Endothelial cell (in vitro differentiated cells): ENCODE measurements at places on chromosomes 13 and 19. TPM values are rescaled to one million over a fixed set of nuclear protein-coding genes. Genes with fewer than 3 reads are reported as not detected.

Gene ZMYM2
- total RNA-seq: 124 TPM

Gene KLF1
- 0.54 TPM for total RNA-seq

GRCh38 chr19:29042450-29042849 is 170.5 kb downstream of the UQCRFS1 start:
- H3K27me3 ChIP-seq: peaks cover 4% of the 10 kb centered on the region
- H3K27ac ChIP-seq: no peak overlapping the region
- no peak for DNase-seq
- no peaks in the 10 kb centered on the region for H3K4me1 ChIP-seq
- H3K4me3 ChIP-seq: no peak overlapping the region
- H3K36me3 ChIP-seq: no peaks in the 10 kb centered on the region

Gene KISS1R
- total RNA-seq: not detected

- H3K36me3 ChIP-seq: peaks cover 8% of the 10 kb centered on the region
- no peak overlapping the region for H3K27ac ChIP-seq
- H3K4me1 ChIP-seq: peaks cover 44% of the 10 kb centered on the region
Observed at GRCh38 chr19:47447470-47448359, 24.0 kb downstream of the SLC8A2 start.

- DNase-seq: peak; percentile 51
- peaks cover 11% of the 10 kb centered on the region for H3K27me3 ChIP-seq
- peak overlapping the region; percentile 89 for H3K27ac ChIP-seq
- H3K36me3 ChIP-seq: peaks cover 43% of the 10 kb centered on the region
- H3K4me3 ChIP-seq: peak overlapping the region; percentile 78
- peaks cover 60% of the 10 kb centered on the region for H3K4me1 ChIP-seq
Observed at GRCh38 chr13:28329395-28330158, 165.4 kb downstream of the FLT1 start.

Gene VSTM1
- total RNA-seq: 2.2 TPM

Gene TMEM205
- 68.9 TPM for total RNA-seq

DNA sequence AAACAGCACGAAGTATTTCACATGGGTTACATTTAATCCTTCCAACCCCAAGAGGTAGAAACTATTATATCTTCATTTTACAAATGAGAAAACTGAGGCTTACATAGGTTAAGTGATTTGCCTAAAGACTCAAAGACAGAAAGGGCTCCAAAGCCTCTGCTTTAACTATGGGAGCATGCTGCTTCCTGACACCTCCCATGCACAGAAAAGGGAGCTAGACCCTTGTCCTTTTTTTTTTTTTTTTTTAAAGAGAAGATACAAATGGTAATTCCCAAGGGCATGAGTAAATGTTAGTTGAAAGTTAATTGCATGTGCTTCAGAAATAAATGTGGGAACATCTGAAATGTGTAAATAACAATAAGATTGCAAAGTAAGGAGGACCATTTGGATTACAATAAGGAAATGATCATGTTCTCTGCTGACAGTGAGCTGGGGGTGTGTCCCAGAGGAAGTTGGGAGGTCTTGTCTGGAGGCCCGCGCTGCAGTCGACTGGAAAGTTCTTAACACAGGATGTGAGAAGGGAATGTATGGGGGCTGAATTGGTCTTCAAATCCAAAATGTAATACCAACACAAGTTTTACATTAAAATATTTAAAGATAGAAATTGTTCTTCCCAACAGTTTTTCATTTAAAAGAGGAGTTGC is 500.3 kb downstream of the KLF12 start:
- H3K4me3 ChIP-seq: no peak overlapping the region
- no peaks in the 10 kb centered on the region for H3K27me3 ChIP-seq
- peaks cover 3% of the 10 kb centered on the region for H3K36me3 ChIP-seq
- peaks cover 3% of the 10 kb centered on the region for H3K4me1 ChIP-seq

Gene DNASE2
- 12.2 TPM for total RNA-seq

DNA sequence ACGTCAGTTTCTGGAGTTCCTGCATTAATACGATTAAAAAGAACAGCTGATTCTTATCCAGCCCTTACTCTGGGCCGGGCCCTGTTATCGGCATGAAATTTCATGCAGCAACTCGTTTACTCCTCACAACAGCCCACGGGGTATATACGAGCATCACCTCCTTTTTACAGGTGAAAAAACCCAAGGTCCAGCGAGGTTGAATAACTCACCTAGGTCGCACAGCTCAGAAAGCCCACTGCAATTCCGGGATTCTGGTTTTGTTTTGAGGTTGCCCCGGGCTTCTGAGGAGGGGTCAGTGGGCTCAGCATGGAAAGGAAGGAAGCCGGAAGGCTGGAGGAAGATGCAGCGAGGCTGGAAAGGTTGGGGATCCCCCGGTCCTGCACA is 577 bp upstream of the ACP7 start:
- H3K27ac ChIP-seq: no peak overlapping the region
- H3K27me3 ChIP-seq: peaks cover 4% of the 10 kb centered on the region
- peaks cover 17% of the 10 kb centered on the region for H3K4me1 ChIP-seq
- peak overlapping the region; percentile 32 for H3K4me3 ChIP-seq
- DNase-seq: no peak

Gene ZNF223
- total RNA-seq: 10.9 TPM

Gene KDELR1
- total RNA-seq: 325 TPM

GRCh38 chr13:51557438-51557837 is 26.8 kb upstream of the WDFY2 start:
- no peak overlapping the region for H3K4me3 ChIP-seq
- H3K4me1 ChIP-seq: peaks cover 11% of the 10 kb centered on the region
- no peak overlapping the region for H3K27ac ChIP-seq
- DNase-seq: no peak

DNA sequence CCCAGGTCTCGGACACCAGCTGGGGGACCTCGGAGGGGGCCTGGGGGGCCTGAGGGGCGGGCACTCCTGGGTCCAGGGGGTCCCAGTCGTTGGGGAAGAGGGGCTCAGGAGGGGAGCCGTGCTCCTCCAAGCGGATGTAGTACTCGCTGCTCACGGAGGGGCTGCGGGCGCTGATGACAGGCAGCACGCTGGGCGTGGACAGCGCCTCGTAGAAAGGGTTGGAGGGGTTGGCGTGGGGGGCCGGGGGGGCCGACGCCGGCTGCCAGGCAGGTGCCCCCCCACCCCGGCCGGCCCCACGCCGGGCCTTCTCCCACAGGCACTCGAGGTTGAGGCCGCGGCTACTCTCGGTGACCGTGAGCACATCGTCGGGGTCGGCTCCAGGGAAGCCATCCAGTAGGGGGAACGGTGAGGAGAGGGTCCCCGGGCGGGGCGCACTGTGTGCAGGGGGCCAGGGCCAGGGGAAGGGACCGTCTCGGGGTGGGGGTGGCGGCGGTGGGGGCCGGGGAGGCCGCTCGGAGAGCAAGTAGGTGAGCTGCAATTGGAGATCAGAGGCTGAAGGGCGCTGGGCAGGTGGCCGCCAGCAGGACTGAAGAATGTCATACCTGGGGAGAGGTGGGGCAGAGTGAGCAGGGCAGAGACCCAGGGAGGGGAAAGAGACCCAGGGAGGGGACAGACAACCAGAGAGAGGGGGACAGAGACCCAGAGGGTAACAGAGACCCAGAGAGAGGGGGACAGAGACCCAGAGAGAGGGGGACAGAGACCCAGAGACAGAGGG is 12.1 kb downstream of the LMTK3 start:
- no peak overlapping the region for H3K4me3 ChIP-seq
- H3K27me3 ChIP-seq: peaks cover 19% of the 10 kb centered on the region
- DNase-seq: no peak
- no peak overlapping the region for H3K27ac ChIP-seq

Gene PCDH8
- total RNA-seq: 0.15 TPM

GRCh38 chr19:42272535-42272897 is 3.5 kb downstream of the CIC start:
- H3K36me3 ChIP-seq: peaks cover 22% of the 10 kb centered on the region
- H3K4me3 ChIP-seq: no peak overlapping the region
- H3K4me1 ChIP-seq: peaks cover 39% of the 10 kb centered on the region
- no peak for DNase-seq

Gene GAPDHS
- not detected for total RNA-seq

Gene APC2
- total RNA-seq: 1.9 TPM

Gene BEST2
- total RNA-seq: not detected

GRCh38 chr19:4597975-4598671 is 38.6 kb upstream of the SEMA6B start:
- H3K27me3 ChIP-seq: peaks cover 19% of the 10 kb centered on the region
- peak; percentile 60 for DNase-seq
- H3K4me3 ChIP-seq: no peak overlapping the region
- H3K36me3 ChIP-seq: no peaks in the 10 kb centered on the region
- H3K27ac ChIP-seq: no peak overlapping the region

GRCh38 chr19:14265290-14266036 is 59.5 kb upstream of the ADGRL1 start:
- H3K36me3 ChIP-seq: no peaks in the 10 kb centered on the region
- H3K4me3 ChIP-seq: no peak overlapping the region
- no peaks in the 10 kb centered on the region for H3K4me1 ChIP-seq
- H3K27me3 ChIP-seq: peaks cover 16% of the 10 kb centered on the region

DNA sequence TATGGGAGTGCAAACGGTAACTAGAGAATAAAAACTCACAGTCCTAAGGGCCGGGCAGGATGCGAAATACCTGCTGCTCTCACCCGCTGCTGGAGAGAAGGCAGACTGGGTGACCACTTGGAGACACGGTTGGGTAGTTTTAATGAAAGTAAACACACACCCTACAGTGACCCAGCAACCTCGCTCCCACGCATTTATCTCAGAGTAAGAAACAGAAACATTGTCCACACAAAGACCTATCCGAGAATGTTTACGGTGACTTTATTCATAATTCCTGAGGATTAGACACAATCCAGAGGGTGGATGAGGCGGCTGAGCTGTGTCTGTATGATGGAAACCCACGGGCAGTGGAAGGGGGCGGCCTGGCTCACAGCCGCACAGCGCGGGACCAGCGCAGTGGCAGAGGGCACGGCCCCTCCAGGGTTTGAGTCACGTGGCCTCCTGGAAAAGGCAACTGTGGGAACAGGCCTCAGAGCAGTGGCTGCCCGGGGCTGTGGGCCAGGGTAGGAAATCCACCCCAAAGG is 73.5 kb upstream of the C13orf46 start:
- peak overlapping the region; percentile 25 for H3K27ac ChIP-seq
- H3K27me3 ChIP-seq: peaks cover 8% of the 10 kb centered on the region
- H3K4me1 ChIP-seq: peaks cover 17% of the 10 kb centered on the region
- no peak for DNase-seq
- H3K36me3 ChIP-seq: peaks cover 13% of the 10 kb centered on the region

Gene ZNF730
- total RNA-seq: 8.3 TPM

DNA sequence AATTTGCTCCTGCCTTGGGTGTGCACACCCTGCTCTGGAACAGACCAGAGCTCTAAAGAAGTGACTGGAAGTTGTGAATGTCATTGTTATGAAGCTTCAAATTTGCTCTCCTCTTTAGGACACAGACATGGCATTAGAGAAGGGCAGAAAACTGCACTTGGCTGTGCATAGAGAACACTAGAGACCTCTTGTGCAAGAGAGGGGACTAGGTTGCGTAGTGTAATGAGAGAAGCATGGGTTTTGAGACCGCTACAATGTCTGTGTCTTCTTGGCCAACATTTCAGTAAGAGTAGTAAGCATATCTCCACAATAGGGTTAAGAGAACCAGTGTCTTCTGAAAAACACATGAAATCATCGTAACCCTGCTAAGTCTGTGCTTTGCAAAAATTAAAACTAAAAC is 423.3 kb downstream of the SPRY2 start:
- H3K27ac ChIP-seq: no peak overlapping the region
- peaks cover 2% of the 10 kb centered on the region for H3K27me3 ChIP-seq
- no peaks in the 10 kb centered on the region for H3K4me1 ChIP-seq
- no peaks in the 10 kb centered on the region for H3K36me3 ChIP-seq
- no peak for DNase-seq

Gene KLK15
- not detected for total RNA-seq

GRCh38 chr19:39053276-39054090 is 21.1 kb upstream of the FBXO27 start:
- peaks cover 4% of the 10 kb centered on the region for H3K36me3 ChIP-seq
- H3K4me1 ChIP-seq: no peaks in the 10 kb centered on the region
- no peaks in the 10 kb centered on the region for H3K27me3 ChIP-seq

Gene ICAM4
- total RNA-seq: 0.36 TPM

DNA sequence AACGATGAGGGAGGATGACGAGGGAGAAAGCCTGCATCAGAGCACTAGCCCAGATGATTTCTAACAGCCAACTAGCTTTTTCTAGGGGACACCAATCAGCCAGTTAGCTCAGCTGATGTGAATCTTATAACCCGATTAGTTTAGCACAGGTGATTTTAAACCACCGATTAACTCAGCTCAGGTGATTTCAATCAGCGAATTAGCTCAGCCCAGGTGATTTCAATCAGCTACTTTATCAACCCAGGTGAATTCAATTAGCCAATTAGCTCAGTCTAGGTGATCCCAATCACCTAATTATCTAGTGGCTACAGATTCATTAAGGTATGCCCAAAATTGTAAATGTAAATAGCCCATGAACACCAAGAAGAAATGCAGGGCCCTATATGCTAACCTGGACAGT is 146.9 kb downstream of the ZNF486 start:
- DNase-seq: no peak
- H3K4me1 ChIP-seq: no peaks in the 10 kb centered on the region
- H3K27ac ChIP-seq: no peak overlapping the region
- no peaks in the 10 kb centered on the region for H3K27me3 ChIP-seq
- no peaks in the 10 kb centered on the region for H3K36me3 ChIP-seq

DNA sequence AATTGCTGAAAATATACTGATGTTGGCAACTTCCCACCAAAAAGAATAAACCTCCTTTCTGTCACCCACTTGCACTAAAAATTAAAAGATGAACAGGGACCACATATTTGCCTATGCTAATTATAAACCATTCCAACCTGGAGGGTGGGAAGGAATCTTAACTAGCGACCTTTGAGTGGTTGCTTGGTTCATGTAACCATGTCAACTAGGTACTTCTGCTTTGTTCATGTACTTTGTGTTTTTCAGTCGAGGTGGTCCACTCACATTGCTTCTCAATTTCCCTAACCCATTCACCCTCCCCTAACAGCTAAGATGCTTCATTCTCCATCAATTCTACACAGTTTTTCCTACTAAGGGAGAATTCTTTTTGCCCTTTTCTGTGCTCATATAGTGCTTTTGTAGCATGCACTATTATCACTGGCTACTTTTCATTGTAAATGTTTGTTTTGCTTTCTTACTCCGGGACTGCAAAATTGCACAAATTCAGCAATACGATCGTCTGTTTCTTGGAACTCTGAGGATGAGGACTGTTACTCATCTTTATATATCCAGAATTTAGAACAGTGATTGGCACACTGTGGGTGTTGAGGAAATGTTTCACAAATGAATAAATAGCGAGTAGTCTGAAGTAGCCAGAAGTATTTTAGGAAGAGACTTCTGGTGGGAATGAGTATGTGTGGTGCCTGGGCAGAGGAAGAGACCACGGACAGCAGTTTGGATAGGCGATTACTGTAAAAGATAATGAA is 187.5 kb downstream of the GPC6 start:
- DNase-seq: no peak
- no peaks in the 10 kb centered on the region for H3K27me3 ChIP-seq
- no peak overlapping the region for H3K27ac ChIP-seq
- H3K4me1 ChIP-seq: no peaks in the 10 kb centered on the region
